NCI-H1417 treated with DMSO at 0.1 percent for 48 hours (cell line): ENCODE measurements at places on chromosomes 4 and X.
A peak's percentile ranks its signal among the peaks of the same experiment; 100 is the strongest.

GRCh38 chr4:26885912-26886274 lies 25.3 kb downstream of the STIM2 start:
- no peak for DNase-seq

GRCh38 chr4:60962286-60962685 lies 237.8 kb upstream of the ADGRL3 start:
- DNase-seq = no peak

- no peak for DNase-seq
Observed at GRCh38 chrX:16258882-16259281, 91.6 kb downstream of the MAGEB17 start.

- DNase-seq = no peak
Observed at GRCh38 chr4:25943312-25943711, 29.3 kb downstream of the SMIM20 start.

DNA sequence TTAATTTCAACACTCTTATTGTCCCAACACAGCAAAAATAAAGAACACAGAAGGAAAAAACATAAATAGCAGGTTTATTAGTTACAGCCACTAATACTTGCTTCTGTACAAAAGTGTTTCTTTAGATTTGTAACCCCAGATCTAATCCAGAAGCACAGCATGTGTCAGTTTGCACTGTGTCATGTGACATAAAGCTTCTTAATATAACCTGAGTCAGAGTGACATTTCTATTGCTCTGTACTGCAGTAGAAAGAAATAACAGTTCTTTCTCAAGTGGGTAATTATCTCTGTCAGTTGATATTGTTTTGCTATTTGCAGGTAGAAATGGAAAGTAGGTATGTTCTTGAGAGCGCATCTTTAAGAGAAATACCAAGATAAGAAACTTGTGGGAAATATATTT lies 422.5 kb downstream of the ZIC3 start:
- DNase-seq = peak; percentile 32

DNA sequence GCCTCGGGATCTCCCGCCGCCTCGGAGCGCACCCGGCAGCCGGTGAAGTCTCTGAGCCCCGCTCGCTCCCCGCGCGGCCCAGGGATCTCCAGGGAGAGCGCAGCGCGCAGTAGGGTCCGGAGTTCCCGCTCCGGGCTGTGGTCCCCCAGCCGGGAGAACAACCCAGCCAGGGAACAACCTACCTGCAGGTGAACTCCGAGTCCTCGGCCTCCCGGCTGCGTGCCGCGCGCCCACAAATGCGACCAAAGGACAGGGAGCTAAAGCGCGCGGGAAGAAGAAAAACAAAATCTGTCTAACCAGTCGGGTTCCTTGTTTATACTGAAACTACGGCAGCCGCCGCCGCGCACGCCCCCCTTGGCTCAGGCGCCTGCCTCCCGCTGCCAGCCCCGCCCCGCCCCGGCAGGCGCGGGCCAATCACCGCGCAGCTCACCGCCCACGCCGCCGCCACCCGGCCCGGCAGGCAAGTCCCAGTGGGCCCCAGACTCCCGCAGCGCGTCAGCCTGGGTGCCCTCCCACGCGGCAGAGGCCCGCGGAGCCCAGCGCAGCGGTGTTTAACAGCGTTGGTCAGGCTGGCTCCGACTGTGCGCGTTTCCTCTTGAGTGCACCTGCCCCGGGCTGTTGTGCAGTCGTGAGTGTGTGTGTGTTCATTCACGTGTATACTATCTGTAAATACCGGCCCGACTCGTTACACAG lies at the start of gene RASGEF1B:
Gene RASGEF1B (minus strand): TSS at position 320 of the 693 bp plus-strand sequence. CDS start 12,399 bp downstream, outside the sequence.
- DNase-seq = peak; percentile 90

DNA sequence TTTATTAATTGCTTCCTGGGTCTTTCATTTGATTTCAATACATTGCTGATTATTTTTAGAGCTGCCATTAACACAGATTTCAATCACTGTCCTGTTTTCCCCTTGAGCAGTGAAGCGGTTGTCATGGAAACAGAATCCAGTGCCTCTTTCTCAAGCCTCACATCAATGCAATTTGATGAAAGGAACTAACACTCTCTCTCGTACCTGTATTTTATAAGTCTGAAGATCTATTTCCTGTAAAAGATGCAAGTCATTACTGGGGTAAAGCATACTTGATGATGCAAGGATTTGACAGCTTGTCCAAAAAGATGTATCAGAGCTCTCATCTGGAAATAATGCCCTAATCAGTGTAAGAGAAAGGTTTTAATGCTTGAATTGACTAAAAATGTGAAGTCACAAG lies 17.9 kb upstream of the GASK1B start:
- no peak for DNase-seq

GRCh38 chr4:71907782-71908181 lies 123.9 kb upstream of the GC start:
- no peak for DNase-seq

DNA sequence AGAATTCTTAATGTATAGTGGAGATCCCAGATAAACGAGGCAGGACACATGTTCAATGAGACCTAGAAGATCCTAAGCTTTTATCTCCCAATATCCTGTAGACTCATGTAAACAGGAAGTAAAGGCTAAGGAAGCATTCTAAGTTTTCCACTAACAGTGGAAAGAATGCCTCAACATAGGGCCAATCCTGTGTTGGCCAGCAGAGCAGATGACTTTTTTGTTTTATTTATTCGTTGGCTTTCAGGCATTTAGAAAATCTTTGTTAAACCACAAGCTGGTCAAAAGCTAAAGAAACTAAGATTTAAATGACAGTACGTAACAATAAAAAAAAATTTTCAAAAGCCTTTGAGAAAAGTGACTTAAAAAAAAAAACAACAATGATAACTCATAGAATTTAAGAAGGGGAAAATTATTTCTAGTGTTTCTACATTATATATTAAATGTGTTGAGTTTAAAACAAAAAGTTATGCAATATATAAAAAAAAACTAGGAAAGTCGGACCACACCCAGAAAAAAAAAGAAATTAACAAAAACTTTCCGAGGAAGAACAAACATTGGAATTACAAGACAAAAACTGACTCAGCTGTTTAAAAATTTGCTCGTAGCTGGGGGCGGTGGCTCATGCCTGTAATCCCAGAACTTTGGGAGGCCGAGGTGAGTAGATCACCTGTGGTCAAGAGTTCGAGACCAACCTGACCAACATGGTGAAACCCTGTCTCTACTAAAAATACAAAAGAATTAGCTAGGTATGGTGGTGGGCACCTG lies 759.3 kb downstream of the FSTL5 start:
- no peak for DNase-seq

GRCh38 chr4:185479507-185479971 lies 8.0 kb upstream of the CCDC110 start:
- DNase-seq = no peak

DNA sequence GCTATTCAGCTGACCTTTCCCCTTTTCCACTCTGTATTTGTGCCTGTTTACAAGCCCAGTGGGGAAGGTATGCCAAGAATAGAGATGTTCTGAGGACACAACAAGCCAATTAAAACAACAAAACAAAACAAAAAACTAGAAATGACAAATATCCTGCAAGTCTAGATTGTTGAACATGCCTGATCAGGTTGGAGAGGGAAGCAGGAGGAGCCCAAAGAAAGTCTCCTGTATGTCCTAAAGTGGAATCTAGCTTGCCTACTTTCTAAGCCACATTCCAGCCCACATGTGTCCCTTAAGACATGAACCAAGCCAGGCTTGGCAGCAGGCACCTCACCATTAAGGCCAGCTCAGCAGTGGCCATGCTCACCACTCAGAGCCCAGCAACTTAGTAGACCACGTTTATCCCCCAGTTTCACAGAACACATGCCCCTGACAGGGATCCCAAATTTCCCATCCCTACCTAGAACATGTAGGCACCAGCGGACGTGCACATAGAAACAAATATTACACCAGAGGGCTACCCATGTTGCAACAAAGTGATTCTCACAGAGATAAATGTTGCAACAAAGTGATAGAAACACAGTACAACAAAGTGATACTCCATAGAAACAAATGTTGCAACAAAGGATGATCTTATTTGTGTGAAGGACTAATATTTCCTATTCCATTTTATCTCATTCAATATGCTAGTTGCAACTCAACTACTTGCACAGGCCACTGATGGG lies 48.3 kb downstream of the CD99L2 start:
- no peak for DNase-seq

GRCh38 chr4:132992686-132993085 lies 156.4 kb upstream of the PCDH10 start:
- no peak for DNase-seq

DNA sequence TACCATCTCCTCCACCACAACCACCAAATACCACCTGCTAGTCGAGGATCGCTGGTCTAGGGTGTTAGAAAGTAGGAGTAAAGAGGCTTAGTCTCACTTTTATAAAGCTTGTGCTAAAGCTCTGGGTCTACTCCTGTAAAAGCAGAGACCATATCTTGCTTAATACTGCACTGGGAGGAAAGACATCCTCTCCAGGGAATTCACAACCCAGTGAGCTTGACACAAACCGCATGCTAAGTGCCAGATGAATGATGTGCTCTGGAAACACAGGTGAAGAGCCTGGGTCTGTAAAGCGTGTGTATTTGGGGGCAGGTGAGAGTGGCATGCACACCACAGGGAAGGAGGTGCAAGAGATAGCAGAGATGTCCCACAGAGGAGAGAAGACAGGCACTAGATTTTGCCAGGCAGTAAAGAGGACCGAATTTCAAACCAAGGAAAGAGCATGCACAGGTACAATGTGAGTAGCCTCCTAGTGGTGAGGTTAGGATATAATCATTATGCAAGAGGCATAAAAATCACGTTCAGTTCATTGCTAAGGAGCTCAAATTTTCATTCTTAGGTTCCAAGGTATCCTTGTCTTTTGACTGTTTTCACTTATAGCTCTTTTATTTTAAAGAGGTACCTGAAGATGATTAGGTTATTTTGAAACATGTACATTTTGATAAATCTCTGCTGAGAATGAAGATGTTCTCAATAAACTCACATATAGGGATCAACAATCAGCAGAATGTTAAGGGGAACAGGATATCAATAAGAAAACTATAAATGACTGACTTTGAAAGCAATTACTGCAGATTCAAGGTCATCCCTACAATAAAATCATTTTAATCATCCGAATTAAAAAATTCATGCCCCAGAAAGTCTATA lies 20.7 kb downstream of the TAPT1 start:
- no peak for DNase-seq

- no peak for DNase-seq
Observed at GRCh38 chr4:123116412-123116811, 194.0 kb upstream of the NUDT6 start.

GRCh38 chr4:45776146-45776545 lies 347.7 kb downstream of the GABRG1 start:
- no peak for DNase-seq

GRCh38 chrX:30887721-30888120 lies 1.3 kb downstream of the TAB3 start:
- DNase-seq = no peak

- DNase-seq = no peak
Observed at GRCh38 chr4:108152980-108153379, 15.8 kb downstream of the LEF1 start.

GRCh38 chr4:120286813-120287212 lies 220.2 kb upstream of the MAD2L1 start:
- no peak for DNase-seq

- no peak for DNase-seq
Observed at GRCh38 chr4:181692965-181693364, 550.2 kb upstream of the TENM3 start.

- DNase-seq = no peak
Observed at GRCh38 chrX:9786798-9787635, 788 bp downstream of the SHROOM2 start.

GRCh38 chr4:29295280-29295679 lies 1424.9 kb upstream of the PCDH7 start:
- DNase-seq = no peak

- DNase-seq = no peak
Observed at GRCh38 chr4:101596781-101597552, 193.6 kb upstream of the BANK1 start.

GRCh38 chrX:53049127-53049517 lies 533 bp downstream of the GPR173 start:
- DNase-seq = no peak

DNA sequence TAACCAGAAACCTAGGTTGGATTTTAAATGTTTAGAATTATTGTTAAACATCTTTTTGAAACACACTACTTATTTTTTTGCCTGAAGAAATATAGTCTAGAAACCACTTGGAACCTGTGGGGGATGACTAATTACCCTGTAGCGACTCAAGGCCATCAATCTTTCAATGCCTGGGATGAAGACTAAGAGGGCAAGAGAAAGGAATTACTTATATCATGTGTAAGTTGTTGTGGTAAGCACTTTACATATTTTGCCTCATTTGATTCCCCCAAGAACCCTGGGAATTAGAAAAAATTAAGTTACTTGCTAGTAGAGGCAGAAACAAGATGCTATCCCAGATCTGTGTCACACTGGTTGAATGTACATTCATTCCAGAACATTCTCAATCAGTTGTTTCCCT lies 170.9 kb upstream of the GRIA3 start:
- no peak for DNase-seq

DNA sequence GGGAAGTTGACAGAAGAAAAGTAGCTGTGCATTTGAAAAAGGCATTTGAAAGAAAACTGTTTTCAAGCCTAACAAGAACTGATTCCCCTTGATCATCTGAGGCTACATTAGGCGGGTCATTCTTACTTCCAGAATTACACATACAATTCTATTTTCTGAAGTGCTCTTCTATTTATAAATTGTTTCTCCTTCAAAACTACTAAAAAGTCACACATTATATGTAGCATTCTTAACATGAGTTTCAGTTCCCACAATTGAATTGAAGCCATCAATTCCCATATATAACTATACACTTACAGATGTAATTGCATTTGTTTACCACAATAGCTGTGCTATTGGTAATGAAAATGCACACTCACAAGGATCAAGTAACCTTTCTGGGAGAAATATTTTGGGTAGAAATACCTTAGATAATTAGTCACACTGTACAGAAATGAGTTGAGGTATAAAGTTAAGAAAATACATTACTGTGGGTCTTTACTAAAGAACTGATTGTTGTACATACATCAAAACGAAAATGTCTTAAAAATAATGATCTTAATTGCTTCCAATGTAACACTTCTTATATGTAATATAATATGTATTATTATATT lies 1688.0 kb upstream of the AGA start:
- DNase-seq = no peak

DNA sequence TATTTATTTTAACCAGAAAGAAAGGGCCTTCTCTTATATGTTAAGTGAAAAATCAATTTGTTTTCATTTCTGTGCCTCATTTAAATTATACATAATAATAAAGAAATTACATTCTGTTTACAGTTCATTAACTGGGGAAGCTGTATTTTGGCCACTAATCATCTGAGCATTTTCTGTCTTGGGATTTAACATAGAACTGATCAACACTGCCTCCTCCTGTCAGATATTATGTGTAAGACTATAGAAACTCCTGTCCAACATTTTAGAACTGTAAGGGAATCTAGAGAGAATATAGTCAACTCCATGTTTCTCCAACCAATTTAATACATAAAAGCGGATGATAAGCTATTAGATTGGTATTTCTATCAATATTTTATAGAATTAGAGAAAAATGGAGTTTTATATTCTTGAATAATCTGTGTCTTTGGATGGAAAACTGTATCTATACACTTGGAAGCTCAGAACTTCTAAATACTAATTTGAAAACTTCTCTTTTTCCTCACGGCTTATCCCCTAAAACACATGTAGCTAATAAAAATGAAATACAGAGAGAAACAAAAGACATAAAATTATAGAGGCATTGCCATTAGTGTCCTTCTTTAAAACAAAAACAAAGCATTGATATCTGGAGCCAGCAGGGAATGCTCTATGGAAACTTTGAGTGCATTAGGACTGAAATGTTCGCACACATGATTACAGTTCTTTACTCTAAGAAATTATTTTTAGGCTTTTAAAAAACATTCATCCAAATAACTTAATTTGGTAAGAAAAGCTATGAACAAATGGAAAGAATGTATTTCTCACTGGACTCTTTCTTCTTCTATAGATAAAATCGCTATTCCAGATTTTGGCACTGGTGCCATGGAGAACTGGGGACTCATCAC lies 33.1 kb downstream of the ENPEP start:
- DNase-seq = no peak
